ENCODE measurements at places on chromosomes 13 and 19. TPM values are rescaled to one million over a fixed set of nuclear protein-coding genes. Genes with fewer than 3 reads are reported as not detected.

The PSG1 gene
- total RNA-seq, result not detected

The RNF17 gene
- total RNA-seq, result not detected

GRCh38 chr19:17944301-17944700 lies 11.5 kb downstream of the CCDC124 start:
- DNase-seq, result no peak

- DNase-seq, result no peak
Measured at GRCh38 chr19:37718304-37718703, 1.3 kb downstream of the ZNF607 start.

- no peak for DNase-seq
Measured at GRCh38 chr19:17209126-17210036, 5.8 kb upstream of the USE1 start.

The PTPRS gene
- 0.03 TPM for total RNA-seq

GRCh38 chr13:82477436-82477835 lies 1404.8 kb downstream of the SLITRK1 start:
- DNase-seq, result no peak

DNA sequence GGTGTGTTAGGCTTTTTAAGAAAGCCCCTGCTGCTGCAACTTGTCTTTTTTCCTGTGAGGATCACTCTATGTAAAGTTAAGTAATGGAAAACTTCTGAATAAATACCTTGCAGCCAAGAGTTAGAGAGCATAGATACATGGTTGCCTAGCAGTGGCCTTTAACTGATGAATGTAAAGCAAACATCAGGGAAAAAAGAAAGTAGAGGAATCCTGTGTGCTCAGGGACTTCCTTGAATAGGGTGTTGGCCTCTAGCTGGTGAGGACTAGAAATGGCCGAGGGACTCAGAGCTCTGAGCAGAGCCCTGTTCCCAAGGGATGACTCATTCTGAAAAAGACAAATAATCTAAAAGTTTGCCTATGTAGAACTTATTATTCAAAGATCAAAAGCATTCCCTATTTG lies 135.7 kb downstream of the MIPEP start:
- DNase-seq, result peak; percentile 63

GRCh38 chr13:95858286-95859075 lies 181.5 kb downstream of the DNAJC3 start:
- DNase-seq, result no peak

DNA sequence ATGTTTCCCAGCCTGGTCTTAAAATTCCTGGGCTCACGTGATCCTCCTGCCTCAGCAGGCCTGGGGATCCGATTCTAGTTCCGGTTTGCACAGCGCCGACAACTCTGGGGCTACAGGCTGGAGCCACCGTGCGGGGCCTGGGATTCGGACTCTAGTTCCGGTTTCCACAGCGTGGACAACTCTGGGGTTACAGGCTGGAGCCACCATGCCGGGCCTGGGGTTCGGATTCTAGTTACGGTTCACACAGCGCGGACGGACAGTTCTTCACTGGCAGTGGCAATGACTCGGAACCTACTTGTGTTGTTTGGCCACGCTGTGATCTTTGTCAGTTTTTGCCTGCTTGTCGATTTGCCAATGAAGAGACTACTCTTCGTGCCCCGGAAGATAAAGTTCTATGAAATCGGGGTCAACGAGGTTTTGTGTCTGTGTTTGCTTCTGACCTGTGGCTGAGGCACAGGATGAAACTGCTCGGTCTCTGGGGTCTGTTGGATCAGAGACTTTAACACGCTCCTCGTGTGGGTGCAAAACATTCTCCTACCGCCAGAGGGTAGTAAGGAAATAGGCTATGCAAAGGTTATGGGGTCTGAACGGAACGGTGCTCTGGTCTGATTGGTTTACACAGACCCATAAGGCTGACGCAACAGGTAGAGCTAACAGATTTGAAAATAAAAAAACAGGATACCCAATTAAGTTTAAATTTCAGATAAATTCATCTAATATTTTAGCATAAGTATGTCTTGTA lies 12.1 kb upstream of the ZSCAN1 start:
- peak; percentile 40 for DNase-seq

DNA sequence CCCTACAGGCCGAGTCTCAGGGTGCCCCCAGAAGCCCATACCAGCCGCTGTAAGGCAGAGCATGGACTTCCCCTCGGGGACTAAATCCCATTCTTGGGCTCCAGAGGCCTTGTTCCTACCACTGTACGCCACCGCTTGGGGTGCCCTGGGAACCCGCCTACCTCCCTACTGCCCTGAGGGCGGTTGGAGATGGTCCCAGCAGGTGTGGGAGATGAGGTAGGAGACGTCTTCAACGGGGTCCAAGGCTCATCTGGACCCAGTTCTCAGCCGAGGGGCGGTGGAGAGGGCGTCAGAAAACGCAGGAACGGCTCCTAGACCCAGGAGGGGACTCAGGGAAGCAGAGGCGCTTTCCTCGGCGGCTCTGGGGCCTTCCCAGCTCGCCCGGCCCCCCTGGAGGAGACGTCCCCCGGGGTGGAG lies 833 bp upstream of the ZIK1 start:
- no peak for DNase-seq

DNA sequence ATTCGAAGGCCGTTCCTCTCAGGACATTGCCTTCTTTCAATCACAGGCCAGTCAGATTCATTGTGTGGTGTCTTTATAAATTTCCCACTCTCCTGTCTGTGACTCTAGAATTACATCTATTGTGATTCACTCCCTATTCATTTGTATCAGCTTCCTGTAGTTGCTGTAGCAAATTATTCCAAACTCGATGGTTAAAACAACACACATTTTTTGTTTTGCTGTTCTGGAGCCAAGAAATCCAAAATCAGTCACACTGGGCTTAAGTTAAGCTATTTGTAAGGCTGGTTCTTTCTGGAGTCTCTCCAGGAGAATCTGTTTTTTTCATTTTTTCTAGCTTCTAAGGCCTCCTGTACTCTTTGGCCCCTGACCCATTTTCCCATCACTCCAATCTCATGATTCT lies 1487.0 kb upstream of the SLC10A2 start:
- DNase-seq, result no peak

- no peak for DNase-seq
Measured at GRCh38 chr19:8557642-8558238, 19.5 kb downstream of the MYO1F start.

The ZNF45 gene
- 9.3 TPM for total RNA-seq

GRCh38 chr19:10499550-10500246 lies 3.5 kb downstream of the KEAP1 start:
- DNase-seq, result no peak

The CEACAM20 gene
- not detected for total RNA-seq

- DNase-seq, result no peak
Measured at GRCh38 chr13:50303963-50304721, 288.9 kb downstream of the KCNRG start.

The HSH2D gene
- 9.2 TPM for total RNA-seq

DNA sequence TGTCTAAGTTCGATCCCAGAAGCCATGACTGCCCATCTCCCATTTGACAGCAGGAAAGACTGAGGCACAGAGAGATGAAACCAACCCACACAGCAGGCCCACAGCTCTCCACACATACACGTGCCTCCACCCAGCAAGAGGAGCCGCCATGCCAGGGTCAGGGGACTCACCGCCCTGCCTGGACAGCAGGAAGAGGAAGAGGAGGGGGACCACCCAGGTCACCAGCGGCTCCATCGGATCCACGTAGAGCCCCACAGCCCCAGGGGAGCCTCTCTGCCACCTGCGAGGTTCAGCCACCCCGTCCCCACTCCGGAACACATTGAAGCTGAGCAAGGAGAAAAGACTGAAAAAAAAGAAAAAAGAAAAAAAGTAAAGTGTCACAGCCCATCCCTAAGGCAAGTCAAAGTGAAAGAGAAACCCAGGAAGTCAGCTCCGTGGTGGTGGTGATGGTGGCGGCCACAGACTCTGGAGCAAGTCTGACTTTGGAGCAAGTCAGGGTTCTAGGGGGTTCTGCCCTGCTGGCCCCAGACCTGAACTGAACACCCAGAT lies at the start of gene IL12RB1:
IL12RB1 (minus strand) TSS at position 345 of the 549 bp plus-strand sequence; CDS start at position 234, 111 bp downstream.
- no peak for DNase-seq

- DNase-seq, result no peak
Measured at GRCh38 chr13:53545340-53545941, 516.8 kb downstream of the OLFM4 start.

- DNase-seq, result no peak
Measured at GRCh38 chr19:10271543-10272086, 695 bp downstream of the ICAM1 start.

The KLK4 gene
- not detected for total RNA-seq

- DNase-seq, result no peak
Measured at GRCh38 chr19:28887920-28888618, 324.9 kb downstream of the UQCRFS1 start.

- DNase-seq, result no peak
Measured at GRCh38 chr13:48985756-48986155, 10.0 kb downstream of the FNDC3A start.

The NKG7 gene
- total RNA-seq, result not detected

DNA sequence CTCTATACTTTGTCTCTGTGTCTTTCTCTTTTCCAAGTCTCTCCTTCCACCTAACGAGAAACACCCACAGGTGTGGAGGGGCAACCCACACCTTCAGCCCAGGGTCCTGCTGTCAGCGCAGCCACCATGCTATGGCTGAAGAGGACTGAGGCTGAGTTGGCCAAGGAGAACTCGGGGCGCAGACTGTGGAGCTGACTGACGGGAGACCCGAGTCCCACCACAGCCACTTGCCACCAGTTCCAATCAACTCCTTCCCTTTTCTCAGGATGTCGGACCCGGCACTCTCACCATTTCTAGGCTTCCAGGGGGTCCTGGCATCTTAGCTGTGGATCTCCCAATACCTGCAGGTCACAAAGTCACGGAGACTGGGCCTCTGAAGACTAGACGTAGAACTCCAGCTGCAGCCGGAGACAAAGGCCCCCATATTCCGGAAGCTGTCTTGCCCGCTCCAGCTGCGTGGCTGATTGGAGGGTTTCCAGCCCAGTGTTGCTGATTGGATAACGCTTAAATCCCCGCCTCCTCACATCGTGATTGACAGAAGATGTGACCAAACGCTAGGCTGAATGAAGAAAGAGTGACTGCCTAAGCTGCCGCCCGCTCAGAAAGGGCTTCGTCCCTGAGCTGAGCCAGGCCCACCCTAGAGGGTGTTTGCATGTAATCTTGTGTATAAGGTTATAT lies 63.6 kb downstream of the ZNF429 start:
- DNase-seq, result no peak

Data from HT-29 (cell line).